ENCODE measurements at places on chromosomes 2 and 18. TPM values are rescaled to one million over a fixed set of nuclear protein-coding genes. Genes with fewer than 3 reads are reported as not detected.

MOGAT1 gene
- not detected for total RNA-seq

GRCh38 chr18:76496194-76496890 lies 1.3 kb upstream of the ZNF516 start:
- peak; percentile 35 for DNase-seq

AMER3 gene
- not detected for total RNA-seq

GPR75 gene
- total RNA-seq = 2.8 TPM

TTLL4 gene
- 13.7 TPM for total RNA-seq

REG3G gene
- total RNA-seq = not detected

GRCh38 chr18:31197676-31198075 lies 35.0 kb upstream of the DSC1 start:
- DNase-seq = peak; percentile 16

- DNase-seq = peak; percentile 69
These were observed 58.5 kb upstream of the MSH6 start for GRCh38 chr2:47724221-47724981.

DNA sequence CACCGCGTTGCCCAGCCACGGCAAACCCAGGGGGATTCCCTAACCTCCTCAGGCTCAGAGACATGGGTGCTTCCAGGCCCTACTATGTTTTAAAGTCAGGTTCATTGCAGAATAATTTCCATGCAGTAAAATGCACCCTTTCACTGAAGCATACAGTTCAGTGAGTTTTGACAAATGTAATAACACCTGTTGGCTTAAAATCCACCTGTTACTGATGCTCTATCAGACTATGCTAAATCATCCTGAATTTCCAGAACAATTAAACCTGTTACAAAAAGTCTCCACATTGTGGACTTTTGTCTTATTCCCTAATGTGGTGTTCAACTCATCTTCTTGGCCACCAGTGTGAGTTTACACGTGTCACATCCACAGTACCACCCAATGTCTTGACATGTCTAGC lies 147.0 kb upstream of the ACAA2 start:
- DNase-seq = no peak

DNA sequence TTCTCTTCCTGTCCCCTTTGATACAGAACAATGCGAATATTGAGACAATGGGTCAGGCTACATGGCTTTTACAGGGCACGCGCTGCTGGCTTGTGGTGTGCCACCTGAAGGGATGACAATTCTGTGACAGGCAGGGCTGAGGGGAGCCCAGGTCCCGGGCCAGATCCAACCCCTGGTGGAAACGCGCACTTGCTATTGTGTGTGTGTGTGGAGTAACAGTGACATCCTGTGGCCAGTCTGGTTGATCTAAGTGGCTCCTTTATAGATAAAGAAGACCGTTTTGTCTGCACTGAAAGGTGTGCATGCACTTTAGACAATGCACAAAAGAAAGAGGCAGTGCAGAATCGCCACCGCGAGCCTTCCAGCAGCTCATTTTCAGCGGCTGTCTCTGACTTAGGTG lies 273.6 kb downstream of the HRH4 start:
- DNase-seq = peak; percentile 15

DNA sequence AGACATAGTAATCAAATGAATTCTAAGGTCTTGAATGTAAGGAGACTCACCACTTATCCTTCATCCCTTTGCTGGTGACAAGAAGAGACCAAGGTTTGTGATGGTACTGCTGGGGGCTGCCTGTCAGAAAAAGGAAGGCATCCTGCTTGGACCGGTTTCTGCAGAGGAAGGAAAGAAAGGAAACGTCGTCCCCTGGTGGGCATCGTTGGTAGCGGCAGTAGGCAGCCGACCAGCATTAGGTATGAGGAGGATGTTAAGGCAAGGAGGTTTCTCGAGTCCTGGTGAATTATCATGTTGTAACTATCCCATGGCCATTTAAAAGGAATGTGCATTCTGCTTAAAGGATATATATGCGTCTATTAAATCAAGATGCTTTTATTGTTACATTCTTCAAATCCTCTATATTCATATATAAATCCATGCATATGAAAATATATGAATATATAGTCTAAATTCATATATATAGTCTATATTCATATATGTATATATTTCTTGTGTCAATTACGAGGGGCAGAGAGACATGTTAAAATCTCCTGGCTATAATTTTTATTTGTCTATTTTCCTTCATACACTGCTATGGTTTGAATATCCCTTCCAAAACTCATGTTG lies 94.4 kb upstream of the TGFA start:
- peak; percentile 69 for DNase-seq

- no peak for DNase-seq
These were observed 45.1 kb downstream of the DHX57 start for GRCh38 chr2:38830526-38831159.

- peak; percentile 9 for DNase-seq
These were observed 199.3 kb downstream of the ZNF407 start for GRCh38 chr18:74796841-74797576.

- peak; percentile 30 for DNase-seq
These were observed 19.8 kb downstream of the MYL12B start for GRCh38 chr18:3281456-3282400.

REG1B gene
- total RNA-seq = not detected

CFAP65 gene
- total RNA-seq = 0.11 TPM

TFCP2L1 gene
- total RNA-seq = 0.51 TPM

- DNase-seq = no peak
These were observed 900.1 kb upstream of the SOX11 start for GRCh38 chr2:4792126-4792525.

- no peak for DNase-seq
These were observed 88.0 kb upstream of the ZCCHC2 start for GRCh38 chr18:62434798-62435197.

DNA sequence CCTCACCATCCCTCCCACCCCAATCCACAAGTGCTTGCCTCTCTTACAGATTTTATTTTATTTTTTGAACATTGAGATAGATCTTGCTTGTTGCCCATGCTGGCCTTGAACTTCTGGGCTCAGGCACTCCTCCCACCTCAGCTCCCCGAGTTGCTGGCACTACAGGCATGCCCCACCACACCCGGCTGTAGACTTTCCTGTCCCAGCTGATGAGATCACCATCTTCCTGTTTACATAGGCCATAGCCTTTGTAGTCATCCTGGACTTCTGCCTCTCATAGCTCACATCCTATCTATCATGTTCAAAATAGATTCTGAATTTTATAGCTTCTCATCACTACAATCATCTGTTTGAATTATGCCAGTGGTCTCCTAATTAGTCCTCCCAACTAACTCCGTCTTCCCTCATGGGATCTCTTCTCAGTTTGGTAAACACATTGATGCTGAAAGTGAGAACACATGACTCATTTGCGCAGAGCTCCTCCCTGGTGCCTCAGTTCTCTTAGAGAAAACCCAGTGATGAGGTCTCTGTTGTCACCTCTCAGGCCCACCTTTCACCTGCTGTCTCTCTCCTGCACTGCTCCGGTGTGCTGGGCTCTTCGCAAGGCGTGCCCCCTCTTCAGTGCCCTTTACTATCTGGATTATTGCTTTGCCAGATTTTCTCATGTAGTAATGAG lies 243.0 kb downstream of the ZNF407 start:
- DNase-seq = peak; percentile 72

DNA sequence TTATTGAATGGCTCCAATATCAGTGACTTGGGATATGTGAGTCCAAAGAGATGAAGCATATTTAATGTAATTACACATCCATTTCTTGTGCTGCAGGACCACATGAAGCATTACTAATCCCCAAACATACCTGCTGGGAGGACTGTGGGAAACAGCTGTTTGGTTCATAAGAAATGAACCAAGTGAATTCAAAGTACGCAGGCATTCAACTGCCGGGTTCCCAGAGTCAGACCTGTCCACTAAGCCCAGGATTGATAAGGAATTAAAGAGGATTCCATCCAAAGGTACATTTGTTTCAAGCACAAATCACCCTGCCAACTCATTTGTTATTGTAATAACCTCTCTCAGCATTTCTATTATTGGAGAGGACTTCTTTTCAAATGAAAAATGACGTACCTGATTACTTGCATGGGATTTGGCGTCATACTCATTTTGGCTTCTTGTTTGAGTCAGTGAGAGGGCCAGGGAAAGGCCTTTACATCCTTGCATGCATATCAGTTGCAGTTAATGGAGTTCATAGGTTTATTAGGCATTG lies 230.7 kb downstream of the TXNL1 start:
- no peak for DNase-seq

- DNase-seq = no peak
These were observed 1958.8 kb upstream of the CELF4 start for GRCh38 chr18:39524370-39524769.

- DNase-seq = no peak
These were observed 28.3 kb downstream of the KIF5C start for GRCh38 chr2:148903294-148903693.

SP140 gene
- total RNA-seq = 0.11 TPM

GRCh38 chr2:127465258-127465657 lies 47.0 kb downstream of the PROC start:
- DNase-seq = no peak

ALPG gene
- not detected for total RNA-seq

GRCh38 chr2:216351172-216351925 lies 20.9 kb downstream of the MARCHF4 start:
- DNase-seq = no peak

ALPI gene
- total RNA-seq = not detected

DNA sequence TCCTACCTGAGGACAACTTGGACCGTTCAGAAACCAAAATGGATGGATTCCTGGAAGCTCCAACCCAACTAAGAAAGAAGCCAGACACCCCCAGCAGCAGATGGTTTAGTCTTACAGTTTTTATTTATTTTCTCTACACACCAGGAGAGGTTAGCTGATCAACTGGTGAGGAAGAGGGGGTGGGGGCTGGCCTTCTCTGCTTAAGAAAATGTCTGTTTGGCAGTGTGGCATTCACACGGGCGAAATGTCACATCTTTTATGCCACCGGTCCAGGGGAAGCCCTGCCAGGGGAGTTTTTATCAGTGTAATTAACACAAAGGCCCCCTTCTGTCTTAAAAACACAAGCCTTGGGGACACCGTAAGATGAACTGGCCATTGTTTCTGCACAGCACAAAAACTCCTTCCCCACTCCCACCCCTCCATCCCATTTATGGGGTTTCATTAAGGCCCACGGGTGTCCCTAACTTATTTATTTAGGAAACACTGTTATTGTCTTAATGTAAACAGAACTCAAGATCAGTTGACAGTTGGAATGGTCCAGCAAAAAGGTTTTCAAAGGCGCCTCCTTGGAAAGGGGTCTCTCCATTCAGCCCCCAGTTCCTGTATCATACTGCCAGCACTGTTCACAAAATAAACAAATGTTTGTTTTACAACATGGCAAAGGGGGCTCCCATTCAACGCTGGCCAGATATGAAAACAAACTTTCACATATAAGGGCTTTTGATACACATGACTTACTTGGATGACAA lies 217.0 kb downstream of the C1D start:
- DNase-seq = no peak

DNA sequence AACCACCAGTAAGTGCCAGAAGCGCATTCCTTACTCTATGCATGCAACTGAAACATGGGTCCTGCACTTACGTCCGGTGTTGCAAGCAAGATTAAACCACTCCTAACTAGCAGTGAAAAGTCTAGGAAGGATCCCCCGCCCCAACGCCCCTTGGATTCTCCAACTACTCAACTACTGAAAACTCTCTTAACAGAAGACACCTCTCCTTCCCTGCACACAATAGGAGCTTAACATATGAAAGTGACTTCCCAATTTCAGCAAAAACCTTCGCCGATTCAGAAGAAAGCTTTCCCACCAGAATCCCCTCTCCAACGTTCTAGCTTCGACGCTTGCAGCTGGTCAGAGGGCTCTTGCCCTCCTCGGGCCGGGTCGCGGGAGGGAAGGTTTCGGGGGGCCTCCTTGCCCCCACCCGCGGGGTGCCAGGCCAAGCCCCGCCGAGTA lies 578 bp downstream of the IWS1 start:
- DNase-seq = peak; percentile 41

DNA sequence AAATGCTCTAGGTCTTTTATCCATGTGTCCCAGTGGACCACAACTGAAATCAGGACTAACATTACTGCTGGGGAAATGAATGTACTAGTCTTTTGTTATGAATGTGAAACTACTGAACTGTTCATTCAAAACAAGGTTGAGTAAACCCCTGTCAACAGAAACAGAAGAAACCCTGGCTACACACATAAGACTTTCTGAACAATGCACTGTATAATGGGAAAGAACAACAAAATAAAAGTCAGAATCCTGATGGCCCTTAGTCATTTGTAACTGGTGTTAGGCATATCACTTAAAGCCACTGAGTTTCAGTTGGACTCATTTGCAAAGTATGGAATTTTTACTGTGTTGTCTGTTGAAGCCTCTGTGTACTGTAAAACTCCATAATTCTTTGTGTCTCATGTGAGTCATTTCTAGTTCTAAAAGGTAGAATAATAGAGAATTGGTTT lies 77.0 kb upstream of the UBXN4 start:
- no peak for DNase-seq

- no peak for DNase-seq
These were observed 226.6 kb downstream of the NAPG start for GRCh38 chr18:10752382-10752781.

GRCh38 chr2:62408241-62408677 lies 97.7 kb downstream of the TMEM17 start:
- DNase-seq = no peak

DNA sequence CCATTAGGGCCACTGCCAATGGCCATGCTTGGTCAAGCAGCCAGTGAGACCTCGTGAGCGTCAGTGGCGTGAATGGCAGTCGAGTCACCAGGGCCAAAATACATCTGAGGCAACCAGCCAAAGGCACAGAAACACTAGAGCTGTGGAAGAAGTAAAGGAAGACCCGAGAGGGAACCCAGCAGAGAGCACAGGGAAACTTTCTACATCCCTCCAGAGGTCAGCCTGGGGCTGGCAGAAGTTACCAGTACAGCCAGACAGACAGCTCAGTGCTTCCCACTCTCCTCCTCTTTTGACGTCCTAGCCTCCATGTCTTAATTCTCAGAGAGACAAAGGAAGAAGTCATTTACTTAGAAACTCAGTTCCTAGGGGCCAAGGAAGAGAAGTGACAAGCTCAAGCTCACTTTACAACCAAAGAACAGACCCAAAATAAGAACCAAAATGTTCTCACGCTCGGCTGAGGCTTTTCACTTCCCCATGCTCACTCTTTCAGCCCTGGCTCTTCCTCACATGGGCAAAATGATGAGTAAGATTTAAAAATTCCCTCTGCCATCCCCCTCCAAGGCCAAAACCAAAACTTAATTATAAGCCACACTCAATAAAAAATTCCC lies 8.7 kb downstream of the CYRIA start:
- DNase-seq = no peak

DNA sequence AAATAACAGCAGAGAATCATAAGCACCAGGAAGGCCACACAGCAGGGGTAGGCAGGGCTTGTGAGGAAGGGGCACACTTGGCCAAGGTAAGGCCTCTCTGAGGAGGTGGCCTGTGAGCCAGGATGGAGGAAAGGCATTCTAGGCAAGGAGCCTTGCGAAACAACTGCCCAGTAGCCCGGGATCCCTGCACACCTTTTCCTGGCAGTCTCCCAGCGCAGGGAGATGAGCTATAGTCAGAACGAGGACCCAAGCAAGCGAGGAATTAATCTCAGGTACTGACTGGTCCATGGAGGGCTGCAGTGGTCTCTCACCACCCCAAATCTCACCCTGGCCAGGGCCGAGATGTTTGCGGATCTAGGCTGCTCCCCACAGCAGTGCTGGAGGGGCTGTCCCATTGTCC lies 64.9 kb upstream of the STPG4 start:
- no peak for DNase-seq

GREB1 gene
- total RNA-seq = 11.3 TPM

Measured in Daoy (cell line).